Fibroblast of skin of scalp (primary cell): ENCODE measurements at places on chromosomes 3 and 15.

- DNase-seq = no peak
Observed at GRCh38 chr3:42213417-42213816, 52.6 kb downstream of the CCK start.

DNA sequence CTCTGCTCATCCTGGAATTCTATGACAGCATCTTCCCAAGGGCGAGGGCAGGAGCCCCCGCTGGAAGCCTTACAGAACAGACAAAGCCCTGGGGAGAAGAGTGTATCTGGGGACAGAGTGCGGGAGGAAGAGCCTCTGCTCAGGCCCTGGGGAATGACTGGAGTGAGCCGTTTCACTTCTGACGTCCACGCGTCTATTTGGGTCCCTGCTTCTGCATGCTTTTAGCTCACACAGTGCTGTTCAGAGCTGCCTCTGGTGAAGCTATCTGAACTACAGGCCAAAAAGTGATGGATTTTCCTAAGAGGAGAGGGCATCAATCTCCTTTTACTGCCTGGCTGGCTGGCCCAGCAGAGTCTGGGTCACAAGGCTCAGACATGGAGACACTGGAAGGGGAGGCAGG is 311.8 kb downstream of the NTRK3 start:
- DNase-seq = no peak

DNA sequence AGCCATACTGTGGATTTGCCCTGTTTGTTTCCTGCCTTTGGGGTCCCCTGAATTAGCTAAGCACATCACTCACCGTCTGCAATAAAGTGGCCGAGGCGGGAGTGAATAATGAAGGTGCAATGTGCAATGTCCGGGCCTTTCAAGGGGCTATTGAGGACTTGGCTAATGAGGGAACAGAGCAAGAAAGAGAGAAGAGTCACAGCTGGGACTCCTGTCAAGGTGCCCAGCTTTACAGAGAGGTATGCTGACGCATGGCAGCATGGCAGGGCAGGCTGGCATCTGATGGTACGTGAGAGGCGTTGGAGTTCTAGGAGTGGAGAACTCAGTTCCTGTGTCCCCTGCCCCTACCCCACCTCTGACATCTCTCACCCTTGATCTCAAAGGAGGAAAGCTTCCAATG is 13.8 kb upstream of the ATP2B2 start:
- no peak for DNase-seq

DNA sequence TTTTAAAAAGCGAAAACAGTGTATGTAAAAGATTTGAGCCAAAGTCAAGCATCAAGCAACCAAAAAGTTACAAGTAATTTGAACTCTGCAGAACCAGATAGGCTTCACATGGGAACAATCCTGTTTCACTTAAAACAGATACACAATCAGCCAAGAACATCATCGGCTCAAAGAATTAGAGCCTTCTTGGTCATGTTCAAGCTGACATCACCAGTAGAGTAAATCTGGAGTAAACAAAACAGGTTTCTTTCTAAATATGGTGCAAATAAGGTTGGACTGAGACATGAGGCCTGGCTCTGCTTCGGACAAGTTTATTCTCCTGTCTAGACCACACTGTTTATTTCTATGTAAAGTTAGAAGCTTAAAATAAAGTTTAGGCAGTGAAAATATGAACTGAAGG is 116.0 kb downstream of the GMNC start:
- no peak for DNase-seq

GRCh38 chr3:72193771-72194430 is 409.0 kb upstream of the PROK2 start:
- peak; percentile 85 for DNase-seq

DNA sequence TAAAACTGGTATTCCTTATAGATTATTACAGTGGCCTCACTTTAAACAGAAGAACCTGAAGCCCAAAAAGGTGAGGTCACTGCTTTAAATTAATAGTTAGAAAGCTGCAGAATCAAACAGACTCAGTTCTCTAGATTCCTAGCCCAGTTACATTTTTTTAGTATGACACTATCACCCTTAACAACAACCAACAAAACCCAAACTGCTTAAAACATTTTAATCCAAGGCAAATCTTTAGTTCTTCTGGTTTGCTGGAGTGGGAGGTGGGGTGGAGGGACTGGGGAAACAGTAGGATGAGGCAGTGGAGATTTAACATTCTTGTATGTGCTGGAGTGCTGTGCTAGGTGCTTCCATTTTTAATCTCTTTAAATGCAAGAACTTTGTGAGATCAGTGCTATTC is 631.6 kb upstream of the KCNMB2 start:
- DNase-seq = peak; percentile 79

GRCh38 chr3:138943724-138944653 is 2.9 kb downstream of the FOXL2 start:
- DNase-seq = no peak

DNA sequence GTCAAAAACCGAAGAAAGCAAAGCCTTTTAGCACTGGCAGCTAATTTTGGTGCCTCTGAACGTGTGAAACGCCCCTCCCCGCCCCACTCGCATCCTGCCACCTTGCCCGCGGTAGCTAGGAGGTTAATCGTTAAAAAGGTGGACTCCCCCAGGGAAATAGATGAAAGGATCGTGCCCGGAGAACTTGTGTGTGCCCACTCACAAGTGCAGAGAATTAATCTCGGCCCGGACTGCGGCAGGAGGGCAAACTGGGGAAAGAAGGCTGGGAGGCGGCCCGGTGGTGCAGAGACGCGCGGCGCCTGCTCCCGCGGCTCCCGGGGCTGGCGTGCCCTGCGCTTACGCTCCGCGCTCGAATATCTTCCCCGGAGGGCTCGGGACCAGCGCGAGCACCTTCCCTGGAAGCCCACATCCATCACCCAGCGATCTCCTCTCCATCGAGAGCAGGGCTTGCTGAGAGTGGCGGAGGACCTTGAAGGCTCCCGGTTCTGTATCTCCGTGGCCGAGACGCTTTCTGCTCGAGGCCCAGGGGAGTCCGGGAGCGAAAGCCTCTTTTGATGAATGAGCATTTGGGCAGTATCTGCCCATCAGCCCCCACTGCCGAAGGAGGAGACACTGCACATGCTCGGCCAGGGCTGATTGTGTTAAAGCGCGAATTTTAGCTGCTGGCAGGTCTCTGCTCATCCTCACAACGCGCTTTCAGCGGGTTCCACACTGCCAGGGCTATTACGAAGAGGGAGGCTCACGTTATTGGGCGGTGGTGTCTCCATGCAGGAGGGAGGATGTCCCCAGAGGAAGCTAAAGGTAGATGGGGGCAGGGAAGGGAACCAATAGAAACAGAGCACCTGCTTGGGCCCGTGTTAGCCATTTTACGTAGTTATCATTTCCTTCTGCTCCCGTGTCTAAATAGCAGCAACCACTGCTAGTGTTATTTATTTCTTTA is 1.3 kb upstream of the SPTSSB start:
- DNase-seq = peak; percentile 2

GRCh38 chr15:48411971-48412591 is 80.9 kb downstream of the DUT start:
- DNase-seq = peak; percentile 99

- DNase-seq = peak; percentile 39
Observed at GRCh38 chr3:94272016-94272415, 209.2 kb downstream of the NSUN3 start.

DNA sequence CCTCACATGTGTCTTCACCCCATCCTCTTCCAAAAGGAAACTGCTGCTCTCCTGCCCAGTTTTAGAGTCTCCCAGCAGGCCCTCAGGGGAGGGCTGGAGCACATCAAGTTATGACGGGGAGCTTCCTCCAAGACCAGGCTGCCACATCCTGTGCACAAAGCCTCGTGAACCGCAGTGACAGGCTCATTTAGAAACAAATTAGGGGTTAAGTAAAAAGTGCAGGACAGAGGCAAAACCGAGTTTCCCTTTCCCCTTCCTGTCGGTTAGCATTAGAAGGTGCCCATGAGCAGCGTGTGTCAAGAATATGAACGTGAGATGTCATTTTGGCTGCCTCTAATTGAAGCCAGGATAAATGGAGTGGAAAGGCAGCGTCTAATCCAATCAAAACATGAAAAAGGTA is 199.7 kb downstream of the ARRDC4 start:
- DNase-seq = no peak

DNA sequence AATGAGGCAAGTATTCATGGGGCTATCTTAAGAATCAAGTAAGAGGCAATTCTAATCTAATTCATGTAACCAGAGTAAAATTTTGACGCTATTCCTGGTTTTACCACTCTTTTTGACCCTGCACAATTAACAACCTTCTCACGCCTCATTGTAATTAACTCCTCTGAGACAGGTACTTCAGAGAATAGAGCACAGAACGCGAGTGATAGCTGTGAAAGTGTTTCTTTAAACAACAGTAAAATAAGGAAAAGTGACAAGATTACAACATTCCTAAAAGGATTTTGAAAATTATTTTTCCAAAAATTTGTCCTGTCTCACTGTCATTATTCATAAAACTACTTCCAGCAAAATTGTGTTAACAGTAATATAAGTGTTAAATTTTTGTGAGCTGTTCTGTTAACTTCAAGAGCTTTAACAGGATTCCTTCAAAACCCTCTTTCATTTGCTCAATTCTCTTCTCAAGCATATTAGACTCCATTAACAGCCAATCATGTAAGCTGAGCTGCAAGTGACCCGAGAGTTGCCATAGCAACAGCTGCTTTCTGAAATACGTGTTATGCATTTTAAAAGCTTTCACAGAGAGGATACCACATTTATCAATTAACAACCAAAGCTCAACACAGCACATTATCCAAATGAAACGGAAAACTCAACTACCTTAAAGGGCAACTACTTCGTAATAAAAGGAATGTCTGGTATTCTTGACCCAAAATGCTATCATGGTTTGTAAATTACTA is 93.1 kb downstream of the STAG1 start:
- DNase-seq = peak; percentile 65

DNA sequence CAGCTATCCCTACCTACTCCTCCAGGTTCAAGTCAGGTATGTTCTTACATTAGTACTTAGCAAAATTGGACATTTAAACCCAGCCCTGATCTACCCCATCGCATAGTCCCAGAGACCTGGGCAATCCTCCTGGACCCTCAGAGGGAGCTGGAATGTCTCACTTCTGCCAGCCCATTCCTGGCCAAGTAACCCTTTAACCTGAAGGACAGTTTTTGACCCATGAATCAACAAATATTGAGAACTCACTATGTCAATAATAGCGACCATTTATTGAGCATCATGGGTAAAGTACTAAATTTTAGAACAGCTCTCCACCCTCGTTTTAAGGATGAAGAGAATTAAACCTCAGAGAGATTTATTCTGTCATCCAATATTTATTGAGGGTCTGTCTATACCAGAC is 70.4 kb downstream of the RBPMS2 start:
- no peak for DNase-seq

DNA sequence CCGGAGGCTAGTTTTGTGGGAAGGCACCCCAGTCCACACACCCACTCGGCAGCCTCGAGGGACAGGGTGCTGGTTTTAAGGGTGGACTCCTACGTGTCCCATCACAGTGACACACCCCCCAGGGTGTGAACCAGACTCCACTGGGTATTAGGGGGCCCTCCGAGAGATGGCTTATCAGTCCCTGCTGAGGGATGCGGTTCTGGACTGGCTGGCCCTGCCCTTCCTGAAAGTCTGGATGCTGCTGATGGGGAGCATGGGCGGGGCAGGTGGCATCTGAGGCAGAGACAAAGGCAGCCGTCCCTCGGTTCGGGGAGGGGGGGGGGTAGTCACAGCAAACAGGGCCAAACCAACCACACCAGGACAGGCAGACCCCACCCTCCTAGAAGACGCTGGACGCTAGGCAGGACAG is 939 bp upstream of the ULK3 start:
- no peak for DNase-seq

DNA sequence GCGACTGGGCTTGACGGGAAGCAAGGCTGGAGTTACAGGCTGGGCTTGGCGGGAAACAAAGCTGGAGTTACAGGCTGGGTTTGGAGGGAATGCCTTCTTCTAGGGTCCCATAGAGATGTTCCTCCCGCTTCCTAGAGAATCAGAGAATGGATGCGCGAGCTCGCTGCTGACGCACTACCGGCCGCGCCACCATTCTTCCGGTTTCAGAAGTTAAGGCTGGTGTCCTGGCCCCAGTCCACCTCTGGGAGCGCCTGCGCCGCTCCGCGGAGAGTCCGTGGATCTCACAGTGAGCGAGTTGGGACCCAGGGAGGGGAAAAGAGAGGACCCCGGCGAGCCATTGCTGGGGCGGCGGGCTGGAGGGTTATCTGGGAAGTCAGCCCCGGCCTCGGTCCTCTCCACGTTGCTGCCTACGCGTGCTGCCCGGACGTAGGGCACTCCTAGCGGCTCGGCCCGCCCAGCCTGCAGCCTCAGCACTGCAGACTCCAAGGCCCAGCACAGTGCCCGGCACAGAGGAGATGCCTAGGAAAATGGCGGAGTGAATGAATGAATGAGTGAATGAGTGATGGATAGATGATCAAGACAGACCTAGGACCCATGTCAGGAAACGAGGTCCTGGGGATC is at the start of gene ZNF502:
TSS of gene ZNF502 (plus strand) at position 206 of the 621 bp plus-strand sequence. CDS start 7,602 bp downstream, outside the sequence.
- DNase-seq = peak; percentile 91

GRCh38 chr3:183116025-183116614 is 16.8 kb upstream of the MCCC1 start:
- DNase-seq = no peak

DNA sequence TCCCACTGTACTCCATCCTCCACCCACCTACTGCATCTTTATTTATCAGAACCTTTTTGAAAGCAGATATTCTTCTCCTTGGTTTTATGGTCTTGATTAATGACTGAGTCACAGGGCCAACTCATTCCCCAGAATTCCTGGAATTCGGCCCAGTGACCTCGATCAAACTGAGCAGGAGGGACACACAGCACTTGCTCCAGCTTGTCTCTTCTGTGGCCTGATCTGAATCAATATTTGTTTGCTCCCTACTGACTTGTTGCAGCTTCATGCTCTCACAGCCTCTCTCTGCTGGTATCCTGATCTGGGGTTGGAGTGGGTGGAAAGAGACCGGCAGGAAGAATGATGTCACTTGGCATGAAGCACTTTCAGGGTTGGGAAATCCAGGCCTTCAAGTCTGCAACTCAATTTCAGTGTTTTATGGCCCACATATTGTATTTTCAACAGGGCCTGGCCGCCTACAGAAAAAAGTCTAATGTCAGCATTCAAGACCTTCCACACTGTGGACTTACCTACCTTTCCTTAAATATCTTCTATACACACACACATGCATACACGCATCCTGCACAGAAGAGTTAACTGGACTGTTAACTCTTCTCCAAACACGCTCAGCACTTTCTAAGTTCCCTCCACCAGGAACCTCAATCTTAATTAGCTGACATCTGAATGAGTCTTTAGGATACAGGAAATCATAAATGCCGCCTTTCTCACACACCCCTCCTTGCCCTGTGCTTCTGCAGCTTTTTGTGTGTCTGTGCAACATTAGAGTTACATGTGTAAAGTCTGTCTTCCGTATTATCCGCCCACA is 4.6 kb downstream of the ANXA2 start:
- DNase-seq = peak; percentile 98

- no peak for DNase-seq
Observed at GRCh38 chr3:58474348-58474911, 17.5 kb upstream of the KCTD6 start.
